ENCODE measurements at places on chromosomes 2 and 18.
A peak's percentile ranks its signal among the peaks of the same experiment; 100 is the strongest.

GRCh38 chr2:216410550-216410949 lies 1.7 kb upstream of the SMARCAL1 start:
- DNase-seq: no peak

DNA sequence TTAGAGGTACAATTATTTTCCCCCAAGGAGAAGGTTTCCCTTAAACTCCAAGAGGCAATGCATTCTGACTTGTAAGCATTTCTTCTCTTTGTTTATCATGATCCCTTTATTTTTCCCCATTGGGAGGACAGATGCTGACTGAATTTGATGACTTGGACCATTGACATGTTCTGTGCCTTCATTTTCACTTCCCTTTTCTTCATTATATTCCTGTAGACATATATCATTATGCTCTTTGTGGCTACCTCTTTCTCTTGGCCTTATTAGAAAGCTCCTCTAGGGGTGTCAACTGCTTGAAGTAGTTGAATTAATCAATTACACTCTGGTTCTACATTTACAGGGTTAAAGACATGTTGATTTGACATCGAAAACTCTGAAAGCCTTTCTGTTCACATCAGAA lies 330.0 kb upstream of the DCC start:
- DNase-seq: no peak

GRCh38 chr2:197868206-197868605 lies 63.8 kb downstream of the PLCL1 start:
- DNase-seq: no peak

- DNase-seq: no peak
These were observed 1.2 kb upstream of the RAD51AP2 start for GRCh38 chr2:17519486-17519885.

DNA sequence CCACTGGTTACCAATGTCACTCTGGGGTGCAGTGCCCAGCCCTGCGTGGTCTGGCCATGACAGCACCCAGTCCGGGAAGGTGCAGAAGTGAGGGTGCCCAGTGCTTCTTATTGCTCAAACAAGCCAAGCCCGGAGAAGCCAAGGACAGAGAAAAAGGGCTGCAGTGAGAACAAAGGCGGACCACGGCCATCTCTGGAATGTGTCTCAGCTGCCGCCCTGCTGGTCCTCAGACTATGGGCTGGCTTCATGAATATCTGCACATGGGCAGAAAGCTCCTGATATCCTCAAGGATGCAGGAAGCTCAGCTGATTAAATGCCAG lies 28.7 kb downstream of the COPS9 start:
- DNase-seq: no peak

- DNase-seq: no peak
These were observed 498.3 kb upstream of the LRRTM4 start for GRCh38 chr2:78020491-78020890.

- no peak for DNase-seq
These were observed 252.2 kb upstream of the KCNJ3 start for GRCh38 chr2:154446324-154446723.

GRCh38 chr2:169579044-169579443 lies 5.1 kb upstream of the PPIG start:
- DNase-seq: no peak

GRCh38 chr2:240077442-240077841 lies 24.1 kb upstream of the OR6B3 start:
- DNase-seq: no peak

DNA sequence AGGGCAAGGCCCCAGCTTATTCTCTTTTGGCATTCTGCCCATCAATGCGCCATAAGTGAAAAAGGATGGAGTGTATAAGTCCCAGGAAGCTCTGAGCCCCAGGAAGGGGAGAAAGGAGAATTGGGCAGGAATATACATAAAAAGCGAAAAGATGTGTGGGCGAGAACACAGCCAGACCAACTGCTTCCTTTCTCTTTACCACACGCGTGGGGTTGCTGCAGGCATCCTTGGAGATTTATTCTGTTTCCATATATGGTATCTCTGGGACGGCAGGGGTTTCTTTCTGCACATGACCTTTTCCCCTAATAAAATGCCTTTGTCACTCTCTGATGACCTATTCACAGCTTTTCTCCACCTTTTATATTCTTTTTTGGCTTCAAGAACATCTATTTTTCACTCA lies 440.5 kb downstream of the NBAS start:
- no peak for DNase-seq

GRCh38 chr2:66389651-66390131 lies 45.2 kb upstream of the MEIS1 start:
- DNase-seq: no peak

GRCh38 chr18:42882122-42882521 lies 233.4 kb downstream of the RIT2 start:
- DNase-seq: no peak

- DNase-seq: no peak
These were observed 78.8 kb upstream of the TTC39C start for GRCh38 chr18:23935804-23936203.

- no peak for DNase-seq
These were observed 145.6 kb downstream of the HDAC4 start for GRCh38 chr2:239255218-239255617.

- no peak for DNase-seq
These were observed 11.4 kb upstream of the CIDEA start for GRCh38 chr18:12242658-12243260.

GRCh38 chr2:30235008-30235655 lies 3.8 kb downstream of the LBH start:
- peak; percentile 17 for DNase-seq

- no peak for DNase-seq
These were observed 162.5 kb upstream of the EPAS1 start for GRCh38 chr2:46134531-46135227.

- DNase-seq: no peak
These were observed 290.2 kb downstream of the ZNF385B start for GRCh38 chr2:179571252-179571651.

GRCh38 chr2:153386481-153386897 lies 92.1 kb downstream of the RPRM start:
- no peak for DNase-seq

GRCh38 chr2:99450199-99450598 lies 39.6 kb downstream of the REV1 start:
- no peak for DNase-seq

GRCh38 chr2:232994446-232994845 lies 18.6 kb downstream of the NGEF start:
- no peak for DNase-seq

DNA sequence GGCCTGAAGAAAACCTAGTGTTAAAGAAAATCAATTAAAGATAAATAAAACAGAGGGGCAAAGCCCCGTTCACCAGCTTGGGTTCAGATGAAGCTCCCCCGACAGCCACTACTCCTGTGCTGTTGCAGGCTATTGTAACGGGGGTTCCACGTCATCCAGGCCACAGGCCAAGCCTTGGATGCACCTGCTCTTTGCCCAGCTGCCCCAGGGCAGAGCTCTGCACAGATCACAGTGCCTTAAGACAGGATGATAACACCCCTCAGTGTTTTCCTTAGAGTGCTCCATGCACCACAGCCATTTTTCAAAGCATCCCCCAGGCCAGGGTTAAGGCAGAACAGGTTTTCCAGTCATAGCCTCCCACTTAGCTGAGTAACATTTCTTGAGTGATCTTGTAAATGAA lies 32.0 kb downstream of the FASTKD2 start:
- no peak for DNase-seq

DNA sequence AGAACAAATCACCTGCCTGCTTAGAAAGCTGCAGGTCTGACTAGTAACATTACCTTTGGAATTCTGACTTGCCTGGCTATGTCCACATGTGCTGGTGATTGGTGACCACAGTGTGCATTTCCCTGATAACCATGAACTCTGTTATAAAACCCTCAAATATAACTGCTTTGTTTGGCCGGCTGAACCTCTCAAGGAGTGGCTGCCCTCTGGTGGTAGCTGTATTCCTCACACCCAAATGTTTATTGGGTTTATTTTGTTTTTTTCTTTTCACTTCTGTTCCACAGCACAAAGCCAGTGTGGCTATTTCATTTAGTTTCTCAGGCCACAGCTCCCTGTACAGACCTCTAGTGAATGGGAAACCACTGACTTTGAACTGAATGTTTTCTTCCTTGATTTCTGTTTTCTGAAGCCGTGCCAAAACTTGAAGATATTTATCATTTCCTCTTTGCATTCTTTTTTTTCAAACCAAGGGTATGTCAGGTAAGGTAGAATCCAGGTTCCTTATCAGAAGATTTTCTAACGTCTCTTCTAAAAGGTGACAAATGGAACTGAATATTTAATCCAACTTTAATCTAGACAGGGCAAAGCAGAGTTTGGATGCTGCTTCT lies 549.0 kb upstream of the VRK2 start:
- no peak for DNase-seq

GRCh38 chr2:160287476-160287875 lies 87.4 kb upstream of the ITGB6 start:
- no peak for DNase-seq

DNA sequence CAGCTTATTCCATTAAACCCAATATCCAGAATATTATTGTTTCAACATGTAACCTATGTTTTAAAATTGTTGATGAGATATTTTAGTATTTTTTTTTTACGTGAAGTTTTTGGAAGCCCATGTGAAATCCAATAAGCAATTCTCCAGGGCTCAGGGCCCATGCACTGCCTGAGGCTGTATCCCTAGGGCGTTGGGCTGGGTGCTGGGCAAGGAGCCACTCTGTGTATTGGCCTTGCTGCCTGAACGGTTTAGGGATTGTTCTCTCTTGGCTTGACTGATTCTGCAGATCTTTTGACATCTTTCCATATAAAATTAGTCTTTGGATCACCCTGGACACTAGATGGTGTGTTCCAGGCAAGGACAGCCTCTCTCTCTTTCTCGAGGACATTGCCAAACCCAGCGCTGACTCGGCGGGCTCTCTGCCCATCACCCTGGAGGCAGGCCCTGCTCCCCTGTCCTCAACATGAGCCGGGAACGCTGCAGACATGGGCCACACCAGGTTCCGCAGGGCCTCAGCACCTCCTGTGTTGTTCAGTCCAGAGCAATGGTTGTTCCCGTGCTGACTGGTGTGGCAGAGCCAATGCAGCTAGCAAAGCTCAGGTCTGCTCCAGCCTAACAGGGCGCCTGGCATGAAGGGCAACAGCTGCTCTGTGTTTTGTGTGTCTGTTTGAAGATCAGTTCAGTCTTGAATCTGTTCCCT lies 163.0 kb downstream of the SEPTIN10 start:
- DNase-seq: no peak

- DNase-seq: no peak
These were observed 121.2 kb downstream of the ARHGEF4 start for GRCh38 chr2:130957915-130958314.

DNA sequence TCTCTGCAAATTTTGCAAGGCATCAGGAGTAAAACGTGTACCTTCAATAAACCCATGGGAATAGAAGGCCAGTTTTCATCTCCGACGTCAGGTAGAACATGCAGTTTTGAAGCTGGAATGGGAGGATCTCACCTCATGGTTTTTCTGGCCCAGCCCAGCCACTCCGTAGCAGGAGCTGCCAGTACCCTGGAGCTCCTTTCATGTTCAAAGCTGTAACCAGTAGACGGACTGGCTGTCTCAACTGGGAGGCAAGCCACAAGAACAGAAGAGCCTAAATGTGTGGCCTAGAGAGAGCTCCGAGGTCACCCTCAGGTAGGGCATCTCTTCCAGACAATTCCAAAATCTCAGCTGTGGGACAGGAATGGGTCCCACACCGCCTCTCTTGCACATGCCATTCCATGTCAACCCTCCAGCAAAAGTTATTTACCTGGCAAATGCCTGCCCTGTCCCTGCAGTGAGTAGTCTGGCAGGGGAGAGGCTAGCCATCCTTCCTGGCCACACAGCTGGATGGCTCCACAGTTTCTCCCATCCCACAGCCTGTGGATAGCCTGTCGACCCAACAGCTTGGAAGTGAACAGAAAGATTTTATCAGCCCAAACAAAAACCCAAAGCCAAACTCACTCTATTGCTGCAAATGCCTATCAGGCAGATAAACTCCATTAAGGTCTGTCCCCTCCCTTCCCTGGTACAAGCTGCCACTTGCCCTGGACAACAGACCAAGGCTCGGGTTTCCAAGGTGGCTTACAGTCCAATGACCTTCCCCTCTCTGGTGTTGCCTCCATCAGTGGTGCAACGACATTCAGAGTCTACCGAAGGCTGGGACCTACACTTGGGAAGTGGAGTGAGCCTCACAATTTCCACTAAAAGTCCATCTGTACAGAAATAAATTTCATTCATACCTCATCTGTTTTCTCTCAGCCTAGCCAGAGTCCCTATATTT lies 27.8 kb downstream of the CRACDL start:
- no peak for DNase-seq

DNA sequence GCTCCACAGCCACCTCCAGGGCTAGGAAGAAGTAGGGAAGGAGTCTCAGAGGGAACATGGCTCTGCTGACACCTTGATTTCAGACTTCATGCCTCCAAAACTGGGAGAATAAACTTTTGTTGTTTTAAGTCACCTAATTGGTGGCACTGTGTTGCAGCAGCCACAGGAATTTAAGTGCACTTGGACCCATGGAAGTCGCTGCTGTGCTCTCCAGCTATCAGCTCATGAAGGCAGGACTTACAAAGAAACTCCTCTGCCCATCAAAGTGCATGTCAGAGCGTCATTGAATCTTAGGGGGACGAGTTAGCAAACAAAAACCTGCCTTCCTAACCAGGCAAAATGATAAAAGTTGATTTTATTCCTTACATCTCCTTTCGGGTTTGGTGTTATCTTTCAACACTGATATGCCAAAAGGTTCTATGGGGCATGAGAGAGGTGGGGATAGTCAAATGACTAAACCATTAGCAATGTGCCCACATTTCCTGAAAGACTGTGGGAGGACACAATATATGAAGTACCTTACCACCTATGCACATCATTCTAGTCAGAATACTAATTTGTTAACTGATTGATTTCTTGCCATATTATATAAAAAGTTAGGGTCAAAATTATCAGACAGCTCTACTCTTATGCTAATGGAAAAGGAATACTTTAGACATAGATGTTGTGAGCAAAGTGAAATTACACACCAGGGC lies 235.8 kb upstream of the TNP1 start:
- DNase-seq: no peak

- no peak for DNase-seq
These were observed 177.3 kb upstream of the ST6GAL2 start for GRCh38 chr2:107063228-107063627.

DNA sequence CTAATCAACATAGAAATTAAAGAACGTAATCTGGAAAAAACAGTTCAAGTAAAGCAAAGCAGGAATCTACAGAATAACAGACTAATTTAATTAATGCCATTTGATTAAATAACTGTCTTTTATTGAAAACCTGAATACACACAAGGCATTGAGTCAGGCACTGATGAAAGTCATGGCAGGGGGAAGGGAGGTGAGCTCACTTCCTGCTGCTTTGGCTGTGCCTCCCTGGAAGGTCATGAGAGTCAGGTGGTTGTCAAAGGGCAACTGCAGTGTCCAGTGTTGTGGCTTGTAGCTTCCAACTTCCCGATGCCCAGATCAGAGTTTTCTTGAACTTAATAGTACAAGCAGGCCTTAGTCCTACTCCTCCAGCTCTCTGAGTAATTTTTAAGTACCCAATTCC lies 180.9 kb downstream of the PID1 start:
- DNase-seq: no peak

Measured in activated CD4-positive, CD25-positive, alpha-beta regulatory T cell (primary cell).